Lower lobe of right lung (tissue), 2 donors: ENCODE measurements at places on chromosomes 1 and 21. TPM values are rescaled to one million over a fixed set of nuclear protein-coding genes. Genes with fewer than 3 reads are reported as not detected.
A peak's percentile ranks its signal among the peaks of the same experiment; 100 is the strongest.

- H3K4me3 ChIP-seq: peak overlapping the region; percentile 24
- no peak for DNase-seq
- H3K36me3 ChIP-seq: no peaks in the 10 kb centered on the region
- no peaks in the 10 kb centered on the region for H3K27me3 ChIP-seq
- H3K27ac ChIP-seq: peak overlapping the region; percentile 75
Observed at GRCh38 chr21:15682186-15682895, 47.4 kb upstream of the USP25 start.

DNA sequence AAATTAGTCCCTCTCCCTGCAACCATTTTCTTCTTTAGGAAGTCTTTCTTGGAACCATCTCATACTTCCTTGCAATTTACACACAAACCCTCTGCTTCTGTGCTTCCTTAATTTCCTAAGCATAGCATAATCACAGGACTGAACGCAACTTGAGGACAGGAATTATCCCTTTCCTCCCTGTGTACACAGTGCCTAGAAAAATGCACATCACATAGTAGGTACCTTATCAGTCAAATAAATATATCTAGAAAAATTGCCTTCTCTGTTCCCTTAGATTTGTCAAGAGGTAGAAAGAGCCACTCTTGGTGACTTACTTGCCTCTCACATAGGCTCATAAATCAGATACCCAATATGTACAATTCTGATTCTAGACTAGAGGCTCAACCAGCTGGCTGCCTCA, 4.9 kb downstream of the ASPM start:
- H3K4me1 ChIP-seq: peaks cover 9% of the 10 kb centered on the region
- H3K27ac ChIP-seq: no peak overlapping the region
- DNase-seq: no peak
- no peaks in the 10 kb centered on the region for H3K27me3 ChIP-seq
- no peak overlapping the region for H3K4me3 ChIP-seq

DNA sequence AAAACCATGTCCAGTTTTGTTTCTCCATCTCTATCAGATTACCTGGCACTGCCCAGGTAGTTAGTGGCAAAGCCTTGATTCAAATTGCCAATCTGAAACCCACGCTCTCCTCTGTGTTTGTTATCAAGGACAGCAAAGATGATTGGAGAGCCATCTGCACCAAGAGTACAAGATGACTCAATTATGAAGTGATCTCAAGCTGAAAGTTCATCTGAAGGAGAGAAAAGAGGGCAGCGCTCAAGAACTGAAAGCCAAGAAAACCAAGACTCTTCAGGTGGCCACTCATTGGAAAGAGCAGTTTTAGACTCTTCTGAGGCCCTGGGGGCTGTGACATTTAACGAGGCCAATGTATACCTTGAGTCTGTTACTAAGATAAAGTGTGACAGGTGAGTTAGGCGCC, 13.8 kb downstream of the RXRG start:
- no peak overlapping the region for H3K4me3 ChIP-seq
- H3K27ac ChIP-seq: no peak overlapping the region
- no peaks in the 10 kb centered on the region for H3K27me3 ChIP-seq
- H3K36me3 ChIP-seq: no peaks in the 10 kb centered on the region

GRCh38 chr21:45050797-45051489, 23.4 kb upstream of the ADARB1 start:
- peak overlapping the region; percentile 71 for H3K27ac ChIP-seq
- no peak overlapping the region for H3K4me3 ChIP-seq
- peaks cover 6% of the 10 kb centered on the region for H3K27me3 ChIP-seq
- no peak for DNase-seq

DNA sequence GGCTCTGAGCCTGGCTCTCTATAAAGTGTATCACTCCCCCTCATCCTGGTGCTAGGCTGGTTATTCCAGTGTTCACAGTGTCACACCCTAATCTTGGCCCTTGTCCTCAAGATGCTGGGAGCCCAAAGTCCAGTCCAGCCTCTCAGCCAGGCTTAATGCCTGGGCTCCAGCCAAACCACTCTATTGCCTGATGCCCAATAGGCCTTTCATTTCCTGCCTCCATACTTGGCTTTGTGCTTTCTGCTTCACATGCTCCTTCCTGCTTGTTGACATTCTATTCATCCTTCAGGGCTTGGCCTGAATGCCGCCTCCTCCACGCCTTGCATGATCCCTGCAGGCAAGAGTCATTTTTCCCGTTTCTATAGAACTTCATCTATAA, 1.7 kb downstream of the KLHDC8A start:
- H3K27ac ChIP-seq: peak overlapping the region; percentile 7
- no peak overlapping the region for H3K4me3 ChIP-seq
- peaks cover 9% of the 10 kb centered on the region for H3K27me3 ChIP-seq
- DNase-seq: peak; percentile 87
- H3K4me1 ChIP-seq: peaks cover 6% of the 10 kb centered on the region
- no peaks in the 10 kb centered on the region for H3K36me3 ChIP-seq

DNA sequence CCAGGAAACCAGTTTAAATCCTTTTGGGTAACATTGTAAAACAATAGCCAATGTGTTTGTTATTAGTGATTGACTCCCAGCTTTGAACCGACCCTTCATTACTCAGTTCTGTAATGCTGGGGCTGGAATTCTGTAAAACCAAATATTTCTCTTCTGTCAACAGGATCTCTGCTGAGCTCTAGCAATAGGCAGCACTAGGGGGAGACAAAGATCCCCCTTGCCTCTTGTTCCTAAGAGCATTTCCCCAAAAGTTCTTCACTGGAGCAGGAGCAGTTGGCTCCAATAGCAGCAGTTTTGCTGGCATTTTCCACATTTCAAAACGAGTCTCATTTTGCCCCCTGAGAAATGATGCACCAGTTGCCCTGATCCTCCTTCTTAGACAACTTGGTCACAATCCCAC, 1671.1 kb downstream of the MRPL39 start:
- no peak overlapping the region for H3K4me3 ChIP-seq
- no peaks in the 10 kb centered on the region for H3K4me1 ChIP-seq
- no peak for DNase-seq
- H3K27ac ChIP-seq: no peak overlapping the region
- H3K27me3 ChIP-seq: no peaks in the 10 kb centered on the region

DNA sequence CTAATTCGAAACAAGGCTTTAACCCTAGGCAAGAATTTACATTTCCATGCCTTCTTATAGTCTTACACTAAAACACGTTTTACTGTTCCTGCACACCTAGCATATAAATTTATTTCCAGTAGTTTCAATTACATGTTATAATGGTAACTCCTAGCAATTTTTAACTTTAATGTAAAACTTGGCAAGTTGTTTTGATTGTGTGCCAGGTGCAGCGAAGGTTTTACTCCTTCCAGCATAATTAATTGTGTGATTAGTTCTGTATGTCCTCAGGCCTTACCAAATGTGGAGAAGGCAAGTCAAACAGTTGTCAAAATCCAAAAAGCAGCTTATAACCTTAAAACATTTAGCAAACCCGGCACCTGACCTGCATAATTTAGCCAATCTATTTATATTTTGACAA, 114.8 kb downstream of the KCNK1 start:
- H3K27me3 ChIP-seq: no peaks in the 10 kb centered on the region
- H3K4me3 ChIP-seq: no peak overlapping the region
- no peak for DNase-seq
- H3K36me3 ChIP-seq: no peaks in the 10 kb centered on the region

- no peak within 1 kb of the TSS for H3K4me3 ChIP-seq
- H3K27ac ChIP-seq: no peak within 1 kb of the TSS
- H3K4me1 ChIP-seq: peaks cover 15% of the 10 kb centered on the region
- DNase-seq: no peak
Observed at GRCh38 chr1:230713915-230714764, at the start of gene AGT. AGT (minus strand) TSS chr1:230714122; CDS start chr1:230710823, 3,299 bp downstream.

DNA sequence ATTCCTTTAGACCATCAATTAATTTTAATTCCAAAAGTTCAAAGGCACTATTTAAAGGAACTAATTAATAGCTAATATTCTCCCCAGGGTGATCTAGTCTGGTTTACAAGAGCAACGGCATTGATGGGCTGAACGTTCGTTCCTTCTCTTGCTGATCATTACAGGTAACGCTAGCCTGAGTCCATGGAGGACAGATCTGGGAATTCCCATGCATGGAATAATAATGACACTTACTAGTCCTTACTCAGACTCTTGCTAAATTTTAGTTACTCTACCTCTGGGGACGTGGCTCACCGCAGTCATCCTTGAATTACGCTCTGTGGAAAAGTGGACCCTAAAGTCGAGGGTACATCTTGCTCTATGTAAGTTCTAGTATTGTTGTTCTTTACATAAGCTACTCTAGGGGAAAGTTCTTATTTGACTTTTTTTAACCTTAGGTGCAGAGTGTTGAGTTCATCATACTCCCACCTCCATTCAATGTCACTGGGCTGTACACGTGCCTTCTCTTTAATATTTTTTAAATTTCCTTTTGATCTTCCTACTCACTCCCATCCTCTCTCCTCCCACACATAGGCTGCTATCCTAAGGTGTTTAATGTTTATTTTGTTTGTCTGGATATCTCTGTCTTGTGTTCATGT, 133.9 kb downstream of the ZNF281 start:
- no peak overlapping the region for H3K4me3 ChIP-seq
- no peak for DNase-seq
- no peaks in the 10 kb centered on the region for H3K4me1 ChIP-seq
- H3K27me3 ChIP-seq: no peaks in the 10 kb centered on the region
- no peaks in the 10 kb centered on the region for H3K36me3 ChIP-seq

The FALEC gene
- total RNA-seq: not detected

The ID3 gene
- total RNA-seq: 137 TPM

The DMRTB1 gene
- total RNA-seq: not detected

The CYB561D1 gene
- 15.1 TPM for total RNA-seq

The FMO1 gene
- 2.4 TPM for total RNA-seq

The TDRD5 gene
- total RNA-seq: 0.15 TPM

The TAS1R1 gene
- total RNA-seq: 0.27 TPM

The APOBEC4 gene
- total RNA-seq: 3.0 TPM
